ENCODE measurements at places on chromosomes 3 and 15. TPM values are rescaled to one million over a fixed set of nuclear protein-coding genes. Genes with fewer than 3 reads are reported as not detected.

Gene FGF7
- not detected for total RNA-seq

Gene MYZAP
- not detected for total RNA-seq

Gene FOXB1
- total RNA-seq: 0.36 TPM

Gene ATP2B2
- not detected for total RNA-seq

Gene SLC24A5
- not detected for total RNA-seq

Gene TUSC7
- not detected for total RNA-seq

Gene ECT2
- 27.1 TPM for total RNA-seq

Gene TTLL13
- total RNA-seq: 0.20 TPM

DNA sequence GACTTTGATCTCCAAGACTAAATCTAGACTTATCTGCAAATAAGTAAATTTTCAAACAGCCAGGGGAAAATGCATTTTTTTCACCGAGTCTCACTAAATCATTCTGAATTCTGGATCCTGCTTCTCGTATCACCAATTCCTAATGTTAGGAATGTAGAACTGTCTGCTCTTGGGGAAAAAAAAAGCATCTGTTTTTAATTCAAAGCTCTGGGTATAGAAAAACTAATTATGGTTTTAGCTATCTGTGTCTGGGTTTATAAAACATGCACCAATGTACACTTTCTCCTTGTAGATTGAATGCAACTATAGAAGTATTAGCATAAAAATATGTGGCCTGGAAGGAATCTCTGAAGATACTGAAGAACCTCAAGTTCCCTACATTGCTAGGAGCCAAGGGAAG lies 4.8 kb upstream of the CDAN1 start:
- DNase-seq: no peak

- no peak for DNase-seq
Measured at GRCh38 chr3:31546162-31546561, 13.4 kb downstream of the STT3B start.

DNA sequence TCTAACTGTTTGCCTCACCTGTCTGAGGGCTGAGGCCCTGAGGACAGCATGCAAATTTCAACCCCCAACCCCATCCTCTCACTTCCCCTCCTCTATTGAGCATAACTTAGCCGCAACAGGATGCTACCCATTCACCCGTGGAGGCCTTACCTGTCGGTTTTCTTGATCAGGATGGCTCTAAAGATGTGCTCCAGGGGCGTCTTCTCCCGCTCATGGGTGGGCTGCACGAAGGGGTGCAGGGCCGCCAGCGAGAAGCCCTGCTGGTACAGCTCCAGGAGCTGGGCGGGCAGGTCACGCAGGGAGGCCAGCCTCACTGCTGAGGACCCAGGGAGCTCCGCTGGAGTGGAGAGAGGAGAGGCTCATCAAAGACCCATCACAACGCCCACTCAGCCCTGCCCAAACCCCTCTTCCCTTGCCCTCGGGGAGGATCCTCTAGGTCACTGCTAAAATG lies 79.8 kb downstream of the RFTN1 start:
- DNase-seq: no peak

GRCh38 chr3:134677196-134677986 lies 26.6 kb upstream of the KY start:
- DNase-seq: peak; percentile 16

DNA sequence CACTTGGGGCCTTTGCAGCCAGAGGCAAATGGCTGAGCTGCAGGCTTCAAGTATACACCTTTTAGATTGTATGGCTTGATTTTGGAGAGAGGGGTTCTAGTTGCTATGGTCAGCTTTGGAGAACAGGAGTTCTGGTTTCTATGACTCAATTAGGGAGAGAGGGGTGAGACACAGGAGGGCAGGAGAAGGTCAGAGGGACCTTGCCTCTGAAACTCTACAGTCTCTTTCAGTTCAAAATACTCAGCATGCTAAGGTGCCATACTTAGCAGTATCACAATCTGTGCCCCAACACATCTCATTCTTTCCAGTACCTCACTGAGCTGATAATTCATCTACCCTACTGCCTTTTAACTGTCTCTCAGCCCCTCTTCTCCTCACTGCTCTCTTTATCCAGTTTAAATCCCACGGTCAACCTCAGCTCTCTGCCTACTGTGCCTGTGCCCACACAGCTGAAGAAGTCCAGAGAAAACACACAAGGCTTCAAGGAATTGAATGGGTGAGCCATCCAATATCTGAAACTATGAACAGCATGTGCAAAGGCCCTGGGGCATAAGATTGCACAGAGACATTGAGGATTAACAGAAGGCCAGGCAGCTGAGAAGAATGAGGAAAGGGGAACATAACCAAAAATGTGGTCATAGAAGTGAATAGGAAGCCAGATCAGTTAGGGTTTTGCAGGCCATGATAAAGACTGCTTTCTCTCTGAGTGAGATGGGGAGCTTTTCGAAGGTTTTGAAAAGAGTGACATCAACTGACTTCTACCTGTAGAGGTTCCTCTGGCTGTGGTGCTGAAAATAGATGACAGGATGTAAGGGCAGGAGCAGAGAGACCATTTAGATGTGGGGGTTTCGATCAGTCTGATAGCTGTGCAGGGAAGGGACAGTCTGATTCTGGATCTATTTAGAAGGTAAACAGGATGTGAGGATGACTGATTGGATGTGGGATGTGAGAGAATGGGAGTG lies 54.5 kb upstream of the C3orf80 start:
- no peak for DNase-seq

- DNase-seq: no peak
Measured at GRCh38 chr15:66849393-66849745, 147.3 kb downstream of the SMAD6 start.

DNA sequence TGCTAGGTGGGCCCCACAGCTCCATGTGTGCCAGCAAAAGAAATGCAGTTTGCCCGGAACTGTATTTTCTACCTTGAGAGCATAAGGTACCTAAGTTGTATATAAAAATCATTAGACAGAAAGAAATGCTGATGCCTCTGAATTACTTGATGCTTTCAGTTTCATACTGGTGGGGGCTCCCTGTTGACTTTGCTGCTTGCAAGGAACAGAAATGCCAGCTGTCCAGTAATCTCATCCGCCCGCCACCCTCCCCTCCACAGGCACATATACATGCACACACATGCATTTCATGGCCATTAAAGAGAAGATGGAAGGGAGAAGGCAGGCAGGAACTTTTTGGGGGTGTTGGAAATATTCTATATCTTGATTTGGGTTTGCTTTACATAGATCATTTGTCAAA lies 38.4 kb downstream of the LIMD1 start:
- no peak for DNase-seq

GRCh38 chr3:39724233-39724846 lies 85.1 kb upstream of the MYRIP start:
- no peak for DNase-seq

DNA sequence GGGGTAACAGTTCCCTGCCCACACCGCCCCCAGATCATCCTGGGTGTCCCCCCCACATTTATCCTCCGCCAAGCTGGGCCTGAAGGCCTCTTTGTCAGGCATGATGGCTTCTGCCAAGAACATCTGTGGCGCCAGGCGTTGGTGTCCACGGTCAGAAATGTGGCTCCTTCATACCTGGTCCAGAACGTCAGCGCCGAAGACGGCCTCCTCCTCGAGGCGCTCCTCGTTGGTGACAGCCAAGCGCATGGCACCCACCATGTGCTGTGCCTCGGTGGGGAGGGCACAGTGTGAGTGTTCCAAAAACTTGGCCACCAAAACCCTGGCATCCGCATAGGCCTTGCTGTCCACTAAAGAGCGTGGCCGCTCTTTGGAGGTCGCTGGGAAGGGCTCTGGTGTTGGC lies 146.5 kb downstream of the NSMCE3 start:
- no peak for DNase-seq

DNA sequence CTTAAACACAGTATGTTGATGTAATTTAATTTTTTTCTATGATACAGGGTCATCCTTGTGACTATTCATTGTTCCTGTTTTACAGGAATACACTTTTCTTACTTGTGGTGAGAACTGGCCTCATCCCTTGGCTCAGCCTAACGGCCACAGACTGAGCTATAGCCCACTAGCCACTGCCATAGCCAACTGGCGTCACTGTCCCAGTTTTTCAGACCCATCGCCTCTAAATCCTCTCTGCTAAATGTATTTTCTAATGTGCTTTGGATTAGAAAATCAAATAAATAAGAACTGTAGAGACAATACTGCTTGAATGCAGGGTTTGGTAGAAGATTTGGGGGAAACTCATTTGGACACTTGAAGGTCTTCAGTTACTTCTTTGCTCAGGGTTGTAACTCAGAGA lies 113.1 kb downstream of the TIGIT start:
- DNase-seq: no peak

DNA sequence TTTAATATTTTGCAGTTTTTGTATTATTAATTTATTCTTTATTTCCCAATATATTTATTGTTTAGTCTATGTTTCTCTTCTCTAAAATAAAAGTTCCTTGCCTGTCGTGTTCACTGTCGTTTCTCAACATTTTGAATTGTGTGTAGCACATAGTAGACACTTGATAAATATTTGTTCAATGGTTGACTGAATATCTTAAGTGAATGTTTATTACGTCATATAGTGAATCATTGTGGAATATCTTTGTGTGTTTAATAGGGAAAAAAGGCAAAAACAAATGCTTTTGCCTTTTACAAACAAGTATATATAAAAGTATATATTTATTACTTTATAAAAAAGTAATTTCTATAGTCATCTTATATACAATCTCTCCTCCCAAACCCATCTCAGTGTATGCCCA lies 572.3 kb downstream of the EPHA3 start:
- no peak for DNase-seq

DNA sequence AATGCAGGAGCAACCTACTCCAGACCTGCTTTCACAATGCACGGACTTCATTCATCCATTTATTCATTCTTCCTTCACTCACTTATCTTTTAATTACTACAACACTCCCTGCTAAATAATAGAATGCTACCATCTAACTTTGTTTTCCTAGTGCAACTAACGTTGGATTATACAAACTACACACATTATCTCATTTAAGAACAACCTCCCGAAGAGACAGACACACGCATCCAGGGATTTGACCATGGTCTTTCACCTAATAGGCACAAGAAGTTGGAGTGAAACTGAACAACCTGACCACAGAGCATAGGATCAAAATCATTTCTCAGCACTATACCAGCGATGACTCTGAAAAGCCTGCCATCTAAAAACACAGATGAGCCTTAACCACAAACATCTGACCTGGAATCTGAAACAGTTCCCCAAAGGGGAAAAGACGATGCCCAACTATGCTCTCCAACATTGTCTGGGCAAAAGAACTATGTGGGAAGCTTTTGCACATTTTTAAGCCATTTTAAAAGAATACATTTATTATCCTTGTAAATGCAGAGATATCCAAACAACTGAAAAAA lies 21.0 kb downstream of the ZNF385D start:
- DNase-seq: no peak

DNA sequence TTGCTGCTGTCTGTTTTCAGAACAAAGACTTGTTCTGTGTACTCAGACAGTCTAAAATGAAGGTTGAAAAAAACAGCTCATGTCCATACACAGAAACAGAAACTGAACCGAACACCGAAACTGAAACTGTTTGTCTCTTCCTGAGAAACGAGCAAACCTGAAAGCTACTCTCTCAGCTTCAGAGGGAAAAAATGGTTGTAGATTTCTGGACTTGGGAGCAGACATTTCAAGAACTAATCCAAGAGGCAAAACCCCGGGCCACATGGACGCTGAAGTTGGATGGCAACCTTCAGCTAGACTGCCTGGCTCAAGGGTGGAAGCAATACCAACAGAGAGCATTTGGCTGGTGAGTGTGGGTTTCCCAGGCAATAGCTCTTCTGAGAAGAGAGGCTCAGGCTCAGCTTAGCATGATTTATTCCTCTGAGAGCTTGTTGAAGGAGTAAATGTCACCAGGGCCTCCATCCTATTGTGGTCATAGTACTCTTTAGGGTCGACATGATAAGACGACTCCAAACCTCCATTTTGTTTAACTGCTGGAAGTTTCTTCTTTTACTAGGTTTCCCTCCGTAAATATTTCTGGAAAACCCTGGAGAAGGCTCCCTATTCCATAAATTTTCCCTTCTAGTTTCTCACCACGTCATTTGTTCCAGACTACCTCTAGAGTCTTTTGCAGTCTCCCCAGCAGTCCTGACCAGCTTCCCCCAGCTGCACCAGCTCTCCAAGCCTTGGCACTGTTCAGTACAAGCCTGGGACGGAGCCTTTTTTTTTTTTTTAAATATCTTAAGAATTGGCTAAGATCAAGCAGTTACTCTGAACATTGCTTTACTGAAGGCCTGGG lies at the start of gene RTP4:
RTP4 (plus strand) TSS at position 135 of the 838 bp plus-strand sequence; CDS start at position 192, 57 bp downstream.
- DNase-seq: peak; percentile 50

DNA sequence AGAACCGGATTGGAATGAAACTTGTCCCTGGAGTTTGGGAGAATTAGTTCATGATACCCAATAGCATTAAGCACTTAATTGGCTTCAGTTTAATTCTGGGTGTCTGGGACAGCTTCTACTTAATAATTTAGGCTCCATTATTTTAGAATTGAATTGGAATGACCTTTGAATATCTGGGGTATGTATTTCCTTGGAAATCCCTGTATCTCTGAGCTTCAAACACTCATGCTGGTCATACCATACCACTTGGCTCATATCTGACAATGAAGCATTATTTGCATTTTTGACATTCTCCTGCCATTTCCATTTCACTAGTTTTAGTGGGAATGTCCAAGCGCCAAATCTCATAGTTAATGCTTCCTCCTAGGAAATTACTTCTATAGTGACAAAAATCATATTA lies 393.1 kb downstream of the DIPK2A start:
- no peak for DNase-seq

- DNase-seq: no peak
Measured at GRCh38 chr3:78957456-78957855, 810.3 kb downstream of the ROBO1 start.

DNA sequence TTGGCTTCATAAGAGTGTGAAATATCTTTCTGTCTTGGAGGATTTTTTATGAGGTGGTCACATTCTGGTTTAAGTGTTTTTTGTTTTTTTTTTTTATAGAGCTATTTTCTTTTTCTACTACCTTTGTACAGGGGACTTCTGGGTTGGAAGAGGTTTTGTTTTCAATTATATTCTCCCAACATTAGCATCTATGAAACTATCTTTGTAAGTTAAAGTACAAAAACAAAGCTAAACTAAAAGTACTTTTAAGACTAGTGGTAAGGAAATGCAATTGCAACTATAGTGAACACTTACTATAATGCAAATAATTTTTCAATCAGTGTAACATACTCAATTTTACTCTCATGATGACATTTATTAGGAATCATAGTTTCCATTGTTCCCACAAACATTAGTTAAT lies 688.2 kb downstream of the SI start:
- DNase-seq: no peak

DNA sequence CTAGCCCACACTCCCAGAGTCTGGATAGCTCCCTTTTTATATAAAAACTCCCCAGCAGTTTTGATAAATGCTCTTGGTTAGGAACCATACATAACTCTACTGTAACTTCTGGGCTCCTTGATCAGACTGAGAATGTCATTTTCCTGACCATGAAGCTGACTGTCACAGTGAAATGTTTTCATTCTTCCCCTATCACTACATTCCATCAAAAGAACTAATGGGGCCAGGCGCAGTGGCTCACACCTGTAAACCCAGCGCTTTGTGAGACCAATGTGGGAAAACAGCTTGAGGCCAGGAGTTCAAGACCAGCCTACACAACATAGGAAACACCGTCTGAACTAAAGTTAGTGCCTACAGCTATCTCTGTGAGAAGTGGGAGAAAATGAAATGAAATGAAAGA lies 72.8 kb upstream of the MYO5C start:
- no peak for DNase-seq

Data from activated CD8-positive, alpha-beta T cell treated with anti-CD3 and anti-CD28 coated beads for 36 hours (primary cell).